ENCODE measurements at places on chromosomes 4 and X.

GRCh38 chr4:5203309-5203992, 152.2 kb downstream of the STK32B start:
- DNase-seq: no peak

DNA sequence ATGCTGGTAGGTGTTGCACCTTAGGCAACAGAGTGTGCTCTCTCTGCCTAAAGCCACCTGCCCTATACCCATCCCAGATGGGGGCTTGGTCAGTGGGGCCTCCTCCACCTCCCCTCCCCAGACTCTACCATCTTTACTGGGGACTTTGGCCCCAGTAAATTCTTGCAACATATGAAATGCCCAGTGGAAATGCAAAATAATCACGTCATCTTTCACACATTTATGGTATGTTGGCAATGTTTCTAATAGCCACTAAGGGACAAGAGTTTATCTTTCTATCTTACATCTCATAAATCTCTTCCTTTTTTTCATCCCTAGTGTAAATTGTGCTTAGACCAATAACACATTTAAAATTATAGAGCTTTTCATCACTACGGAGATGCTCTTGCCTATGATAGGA, 103.0 kb upstream of the MAML3 start:
- DNase-seq: no peak

DNA sequence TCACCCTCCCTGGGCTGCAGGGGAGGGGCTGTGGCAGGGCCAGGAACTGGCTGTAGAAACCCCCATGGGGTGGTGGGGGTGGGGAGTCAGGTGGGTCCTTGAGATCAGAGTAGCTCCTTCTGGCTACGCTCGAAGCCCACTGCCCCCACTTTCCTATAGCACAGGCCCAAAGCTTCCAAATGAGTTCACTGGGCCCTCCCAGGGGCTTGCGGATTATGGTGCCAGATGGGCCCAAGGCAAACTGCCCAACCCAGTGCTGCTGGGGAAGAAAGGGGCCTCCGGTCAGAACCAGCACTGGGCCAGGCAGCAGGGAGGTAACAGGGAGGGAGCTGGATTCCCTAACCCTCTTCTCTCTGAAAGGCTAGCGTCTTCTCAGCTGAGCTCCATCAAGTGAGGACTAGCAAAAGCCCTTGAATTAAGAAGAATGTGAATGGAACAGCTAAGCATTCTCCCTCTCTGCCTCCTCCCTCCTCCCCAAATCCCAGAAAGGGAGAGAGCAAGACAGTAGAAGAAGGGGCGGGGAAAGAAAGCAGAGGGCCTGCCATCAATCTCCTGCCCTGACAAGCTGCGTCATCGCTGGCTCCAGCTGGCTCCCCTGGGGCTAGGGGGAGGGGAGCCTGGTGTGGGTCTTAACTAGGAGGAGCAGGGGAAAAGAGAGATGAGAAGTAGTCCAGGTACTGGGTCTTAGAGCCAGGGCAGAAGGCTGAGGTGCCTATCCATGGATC, 34.7 kb downstream of the FRMPD3 start:
- DNase-seq: no peak

DNA sequence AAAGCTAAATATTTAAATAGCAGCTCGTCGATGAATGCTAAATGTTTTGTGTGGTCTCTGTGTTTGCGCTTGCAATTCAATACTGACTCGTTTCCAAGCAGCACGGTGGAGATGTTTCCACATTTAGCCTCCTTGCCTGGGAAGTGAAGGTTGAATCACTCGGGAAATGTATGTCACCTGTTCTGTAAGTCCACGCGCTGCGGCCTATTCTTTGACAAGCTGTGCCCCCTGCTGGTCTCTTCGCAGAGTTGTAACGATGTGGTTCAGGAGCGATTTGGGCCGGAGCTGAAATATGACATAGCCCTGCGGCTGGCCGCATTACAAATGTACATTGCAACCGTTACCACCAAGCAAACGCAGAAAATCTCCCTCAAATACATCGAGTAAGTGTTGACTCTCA, 89.6 kb upstream of the PRPS2 start:
- DNase-seq: peak; percentile 58

DNA sequence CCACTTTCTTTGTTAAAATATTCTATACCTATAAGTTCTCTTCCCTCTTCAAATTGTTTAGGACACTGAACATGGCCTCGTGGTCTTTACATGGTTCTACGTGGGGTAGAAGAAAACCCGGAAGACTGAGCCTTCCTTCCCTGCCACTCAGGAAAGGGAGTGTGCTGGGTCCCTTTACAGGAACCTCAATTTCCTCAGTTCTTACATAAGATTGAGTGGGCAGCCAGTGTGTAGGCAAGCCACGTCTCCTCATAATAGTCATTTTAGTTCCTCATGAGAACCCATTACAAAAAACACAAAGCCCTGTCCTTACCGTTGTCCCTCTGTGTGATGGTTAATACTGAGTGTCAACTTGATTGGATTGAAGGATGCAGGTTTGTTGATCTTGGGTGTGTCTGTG, 28.7 kb upstream of the SMIM10L2A start:
- DNase-seq: no peak

- no peak for DNase-seq
These were observed 309.9 kb downstream of the SPOCK3 start for GRCh38 chr4:166924424-166924823.

DNA sequence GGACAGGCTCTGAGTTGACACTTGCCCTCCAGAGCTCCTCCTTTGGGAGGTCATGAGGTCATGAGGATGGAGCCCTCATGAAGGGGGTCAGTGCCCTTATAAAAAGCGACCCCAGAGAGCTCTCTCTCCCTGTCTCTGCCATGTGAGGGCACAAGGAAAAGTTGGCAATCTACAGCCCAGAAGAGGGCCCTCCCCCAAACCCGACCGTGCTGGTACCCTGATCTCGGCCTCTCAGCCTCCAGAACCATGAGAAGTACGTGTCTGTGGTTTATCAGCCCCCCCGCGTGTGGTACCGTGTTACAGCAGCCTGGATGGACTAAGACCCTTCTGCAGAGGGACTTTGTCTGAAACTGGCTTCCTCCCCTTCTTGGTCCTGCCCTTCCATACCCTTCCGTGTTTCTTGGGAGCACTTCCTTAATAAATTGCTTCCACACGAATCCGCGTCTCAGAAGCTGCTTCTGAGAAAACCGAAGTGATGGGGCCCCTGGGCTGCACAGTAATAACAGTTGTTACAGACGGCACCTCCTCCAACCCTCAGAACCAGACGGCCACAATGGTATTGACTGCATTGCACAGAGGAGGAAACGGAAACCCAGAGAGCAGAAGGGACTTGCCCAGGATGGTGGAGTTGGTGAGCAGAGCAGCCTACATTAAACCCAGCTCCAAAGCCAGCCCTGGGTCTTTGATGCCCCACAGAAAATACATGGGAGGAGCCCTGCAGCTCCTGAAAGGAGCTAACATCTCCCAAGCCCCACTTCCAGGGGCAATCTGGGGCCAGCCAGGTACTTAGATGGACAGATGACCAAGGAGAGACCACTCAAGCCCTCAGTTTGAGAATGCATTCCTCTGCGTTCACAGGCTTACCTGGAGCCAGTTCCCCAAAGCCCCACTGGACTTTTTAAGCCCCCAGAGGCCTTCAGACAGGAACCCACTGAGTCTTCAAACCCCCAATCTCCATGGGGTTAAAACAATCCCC, 242.7 kb downstream of the BCOR start:
- peak; percentile 89 for DNase-seq

DNA sequence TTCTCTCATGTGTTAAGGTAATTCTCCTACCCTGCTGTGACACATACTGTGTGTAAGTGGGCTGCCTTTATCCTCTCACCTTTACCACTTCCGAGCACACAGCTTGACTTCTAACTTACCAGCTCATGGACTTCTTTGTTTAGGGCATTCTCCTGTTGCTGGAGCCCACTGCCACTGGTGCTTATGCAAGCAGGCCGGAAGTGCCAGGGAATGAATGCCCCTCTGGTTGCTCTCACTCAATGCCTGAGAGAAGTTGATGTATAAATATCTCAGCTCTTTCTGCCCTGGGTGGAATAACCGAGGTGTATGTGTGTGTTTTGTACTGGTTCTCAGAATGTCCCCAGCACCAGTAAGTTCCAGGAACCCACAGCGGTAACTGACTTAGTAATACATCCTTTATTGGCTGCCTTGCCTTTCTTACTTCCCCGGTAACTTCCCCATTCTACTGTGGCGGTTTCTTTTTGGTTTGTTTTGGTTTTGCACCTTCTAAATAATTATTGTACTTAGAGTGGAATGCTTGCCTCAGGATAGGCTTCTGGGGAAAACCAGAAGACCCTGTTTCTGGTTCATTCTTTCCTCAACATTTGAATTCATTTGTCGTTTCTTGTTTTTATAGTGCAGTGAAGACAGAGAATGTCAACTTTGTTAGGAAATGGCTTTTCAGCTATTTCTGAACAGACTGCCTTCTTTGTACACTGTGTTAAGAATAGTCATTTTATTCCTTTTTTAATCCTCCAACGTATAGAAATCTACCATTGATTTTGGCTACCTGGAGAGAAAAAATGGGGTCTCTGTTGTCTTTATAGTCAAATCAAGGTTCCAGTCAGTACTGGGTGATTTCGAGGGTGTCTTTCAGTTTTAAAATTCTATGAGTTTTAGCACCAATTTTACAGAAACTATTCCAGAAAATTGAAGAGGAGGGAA, 45.4 kb downstream of the CXorf58 start:
- peak; percentile 59 for DNase-seq

DNA sequence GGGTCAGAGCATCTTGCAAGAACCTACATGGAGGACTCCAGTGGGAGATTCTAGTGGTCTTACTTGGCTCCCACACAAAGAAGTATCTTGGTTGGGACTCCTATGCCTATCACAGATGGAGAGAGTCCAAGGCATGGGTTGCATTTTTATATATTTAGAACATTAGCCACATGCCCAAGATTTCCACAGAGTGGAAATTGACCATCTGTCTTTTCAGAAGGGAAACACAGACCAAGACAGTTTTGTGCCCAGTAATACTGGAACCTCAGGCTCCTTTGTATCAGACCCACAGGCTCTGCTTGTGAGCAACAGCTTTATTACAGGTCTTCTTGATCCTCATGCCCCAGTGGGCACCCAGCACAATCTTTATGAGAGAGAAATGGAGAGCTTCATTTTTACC, 43.6 kb downstream of the PAGE2 start:
- no peak for DNase-seq

GRCh38 chr4:1711571-1712215, 426 bp downstream of the SLBP start:
- DNase-seq: peak; percentile 44

- no peak for DNase-seq
These were observed 124.5 kb downstream of the RAPGEF2 start for GRCh38 chr4:159227378-159227777.

DNA sequence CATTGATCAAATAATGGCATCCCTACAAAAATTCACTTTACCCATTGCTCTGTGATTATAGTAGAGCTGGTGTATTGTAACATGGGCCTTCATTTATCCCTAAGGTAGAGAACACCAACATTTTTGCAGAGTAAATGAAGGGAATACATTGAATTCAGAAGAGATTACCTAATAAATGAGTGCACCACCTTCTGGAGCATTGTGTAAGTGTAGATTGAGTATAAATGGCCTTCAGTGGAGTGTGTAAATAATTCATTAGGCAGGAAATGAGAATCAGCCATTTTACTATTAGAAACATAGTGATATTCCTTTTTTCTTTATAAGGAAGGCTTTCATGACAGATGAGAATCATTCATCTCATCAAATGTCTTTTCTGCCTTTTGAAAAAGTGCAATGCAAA, 155.8 kb downstream of the FAM47B start:
- DNase-seq: no peak

GRCh38 chrX:19772822-19773628, 114.4 kb downstream of the SH3KBP1 start:
- DNase-seq: peak; percentile 38

DNA sequence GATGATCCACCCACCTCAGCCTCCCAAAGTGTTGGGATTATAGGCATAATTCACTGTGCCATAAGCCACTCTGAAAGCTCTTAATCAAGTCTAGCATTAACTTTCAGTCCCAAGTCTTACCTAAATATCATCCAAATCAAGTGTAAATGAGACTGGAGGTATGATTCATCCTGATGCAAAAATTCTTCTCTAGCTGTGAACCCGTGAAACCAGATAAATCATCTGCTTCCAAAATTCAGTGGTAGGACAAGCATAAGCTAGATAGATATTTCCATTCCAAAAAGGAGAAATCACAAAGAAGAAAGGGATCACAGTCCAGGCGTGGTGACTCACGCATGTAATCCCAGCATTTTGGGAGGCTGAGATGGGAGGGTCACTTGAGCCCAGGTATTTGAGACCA, 8.8 kb upstream of the TBC1D25 start:
- DNase-seq: no peak

DNA sequence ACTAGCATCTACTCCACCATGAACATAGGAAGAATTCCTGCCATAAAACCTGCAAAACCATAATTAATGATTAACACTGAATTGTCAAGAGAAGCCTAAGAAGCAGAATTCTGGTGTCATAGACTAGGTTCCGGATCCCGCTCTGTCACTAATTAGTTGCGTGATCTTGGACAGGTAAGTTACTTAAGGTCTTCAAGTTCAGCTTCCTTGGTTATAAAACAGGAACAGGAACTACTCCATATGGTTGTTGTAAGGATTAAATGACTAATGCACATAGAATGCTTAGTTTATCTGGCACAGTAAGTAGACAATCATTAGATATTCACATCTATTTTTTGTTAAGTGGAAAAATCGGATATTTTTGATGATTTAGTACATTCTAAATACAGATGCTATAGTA, 14.3 kb downstream of the G3BP2 start:
- DNase-seq: no peak

GRCh38 chr4:78149751-78150542, 92.8 kb downstream of the FRAS1 start:
- no peak for DNase-seq

DNA sequence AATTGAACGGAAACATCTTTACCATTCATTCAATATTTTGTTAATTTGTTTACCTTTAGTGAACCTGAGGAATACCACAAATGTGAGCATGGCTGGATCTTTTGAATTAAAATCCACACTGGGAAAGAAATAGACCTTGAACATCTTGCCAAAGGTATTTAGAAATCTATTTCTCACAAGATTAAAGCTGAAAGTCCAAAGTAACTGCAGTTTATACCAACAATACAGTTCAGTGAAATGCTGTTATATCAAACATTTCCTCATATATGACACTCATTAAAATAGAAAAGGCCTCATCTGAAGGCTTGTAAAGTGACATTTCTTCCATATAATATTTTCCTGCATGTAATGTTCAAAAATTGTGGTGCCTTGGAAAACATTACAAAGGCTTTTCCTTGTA, 166.5 kb upstream of the HAND2 start:
- DNase-seq: no peak

DNA sequence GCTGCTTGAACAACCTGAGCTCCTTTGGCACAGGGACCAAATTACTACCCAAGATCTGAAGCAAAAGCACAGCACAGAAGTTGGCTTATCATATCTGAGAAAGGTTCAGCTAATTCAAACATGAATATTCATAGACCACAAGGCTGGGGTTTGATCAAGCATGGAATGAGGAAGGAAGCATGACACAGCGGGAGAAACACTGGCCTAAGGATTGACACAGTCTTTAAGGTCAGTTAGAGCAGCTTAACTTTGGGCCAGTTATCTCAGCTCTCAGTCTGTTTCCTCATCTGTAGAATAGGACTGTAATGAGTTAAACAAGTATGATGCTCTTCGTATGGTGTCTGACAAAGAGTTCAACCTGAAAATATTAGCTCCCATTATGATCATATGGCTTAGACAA, 88.5 kb upstream of the CBR4 start:
- no peak for DNase-seq

GRCh38 chr4:146051223-146051622, 112.6 kb upstream of the ZNF827 start:
- no peak for DNase-seq

- peak; percentile 51 for DNase-seq
These were observed at the start of gene STK32B for GRCh38 chr4:5051278-5052203. Gene STK32B, plus strand, starts transcription at chr4:5051480.
